Activated CD8-positive, alpha-beta memory T cell treated with anti-CD3 and anti-CD28 coated beads for 4 hours (primary cell): ENCODE measurements at places on chromosomes 11 and 22.

- no peak for DNase-seq
These were observed 35.5 kb upstream of the CD82 start for GRCh38 chr11:44529895-44530412.

- DNase-seq = no peak
These were observed 70.2 kb downstream of the MED15 start for GRCh38 chr22:20577549-20577975.

- DNase-seq = no peak
These were observed 9.2 kb downstream of the CEP57 start for GRCh38 chr11:95799546-95799945.

- no peak for DNase-seq
These were observed 24.5 kb upstream of the SERPIND1 start for GRCh38 chr22:20749453-20749852.

GRCh38 chr11:111540114-111540936 is at the start of gene LAYN:
Gene LAYN, plus strand, starts transcription at chr11:111540720. Its CDS starts 124 bp downstream, at chr11:111540844.
- DNase-seq = no peak

- DNase-seq = no peak
These were observed 30.2 kb upstream of the APOBEC3A start for GRCh38 chr22:38927033-38927781.

DNA sequence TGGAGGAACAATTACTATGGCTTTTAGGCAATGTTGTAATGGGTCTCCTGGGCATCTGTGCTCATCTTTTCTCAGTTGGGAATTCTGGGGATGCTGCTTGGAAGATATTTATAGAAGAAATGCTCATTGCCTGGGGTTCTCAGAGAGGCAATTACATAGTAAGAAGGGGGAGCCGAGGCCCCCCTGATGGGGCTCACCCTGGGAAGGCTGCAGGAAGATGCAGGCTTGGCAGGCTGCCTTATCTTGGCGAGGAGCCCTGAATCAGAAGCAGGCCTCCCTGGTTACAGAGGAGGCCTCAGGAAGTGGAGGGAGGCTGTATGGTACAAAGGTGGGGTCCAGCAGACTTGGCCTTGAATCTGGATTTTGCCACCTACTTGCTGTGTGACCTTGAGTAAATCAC is 60.6 kb upstream of the CRYBB3 start:
- no peak for DNase-seq

GRCh38 chr11:17512101-17512500 is 32.1 kb downstream of the USH1C start:
- no peak for DNase-seq

DNA sequence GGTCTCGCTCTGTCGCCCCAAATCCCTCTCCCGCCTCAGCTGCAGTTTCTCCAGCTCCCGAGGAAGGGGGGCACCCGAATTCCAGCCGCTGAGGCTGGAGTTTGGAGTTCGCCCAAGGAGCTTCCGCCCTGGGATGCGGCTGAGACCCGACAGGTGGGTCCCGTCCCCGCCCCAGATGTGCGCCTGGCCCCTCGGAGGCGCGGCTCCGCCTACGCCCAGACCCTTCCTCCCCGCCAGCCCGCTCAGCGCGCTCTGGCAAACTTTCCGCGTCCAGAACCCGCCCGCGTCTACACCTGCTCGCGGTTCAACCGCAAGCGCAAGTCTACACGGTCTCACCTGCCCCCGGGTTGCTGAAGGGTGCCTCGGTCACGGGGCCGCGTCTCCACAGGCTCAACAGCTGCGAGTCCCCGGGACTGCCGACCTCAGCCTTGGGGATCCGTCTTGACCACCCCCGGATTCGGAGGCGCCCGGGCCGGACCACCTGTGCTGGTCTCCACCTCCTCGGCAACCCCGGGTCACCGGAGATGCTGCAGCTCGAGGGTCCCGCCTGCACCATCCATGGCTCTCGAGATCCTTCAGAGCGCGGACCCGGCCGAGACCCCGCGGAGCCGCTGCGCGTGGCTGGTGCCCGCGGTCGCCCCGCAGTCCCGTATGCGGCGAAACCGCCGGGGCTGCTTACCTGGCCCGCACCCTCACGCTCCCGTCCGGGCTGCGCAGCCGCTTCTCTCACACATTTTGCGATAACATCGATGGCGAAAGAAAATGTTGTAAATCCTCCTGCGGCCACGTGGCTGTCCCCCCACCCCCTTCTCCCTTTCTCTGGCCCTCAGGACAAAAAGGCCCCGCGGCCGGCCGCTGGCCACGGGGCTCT is 63.6 kb downstream of the NFAM1 start:
- DNase-seq = no peak

DNA sequence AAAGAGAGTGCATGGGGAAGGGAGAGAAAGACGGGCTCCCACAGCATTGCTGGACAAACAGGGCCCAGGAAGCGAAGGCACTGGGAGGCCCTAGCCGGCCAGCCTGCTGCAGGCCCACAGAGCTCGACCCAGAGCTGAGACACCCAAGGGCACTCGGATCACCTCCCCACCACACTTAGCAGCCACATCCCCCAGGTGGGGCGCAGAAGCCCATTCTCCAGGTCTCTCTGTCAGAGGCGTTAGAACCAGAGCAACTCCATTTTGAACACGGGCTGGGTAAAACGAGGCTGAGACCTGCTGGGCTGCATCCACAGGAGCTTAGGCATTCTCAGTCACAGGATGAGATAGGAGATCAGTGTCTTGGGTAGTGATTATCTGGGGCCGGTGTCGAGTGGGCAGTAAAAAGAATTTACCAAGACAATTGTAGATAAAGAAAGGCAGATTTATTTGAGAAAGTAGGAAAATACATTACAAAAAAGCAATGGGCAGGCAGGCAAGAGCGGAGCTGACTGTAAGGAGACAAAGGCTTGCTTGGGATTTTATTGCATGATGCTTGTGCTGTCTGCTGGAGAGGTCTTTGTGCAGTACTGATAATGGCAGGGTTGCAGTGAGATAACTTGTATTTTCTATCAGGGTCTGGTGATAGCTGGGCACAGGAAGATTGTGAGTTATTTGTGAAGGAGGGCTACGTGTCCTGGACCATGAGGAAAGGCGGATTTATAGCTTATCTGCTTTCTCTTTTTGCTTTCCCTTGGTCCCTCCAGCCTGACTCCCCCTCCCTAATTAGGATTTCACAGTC is 13.4 kb upstream of the CAPN5 start:
- DNase-seq = no peak

DNA sequence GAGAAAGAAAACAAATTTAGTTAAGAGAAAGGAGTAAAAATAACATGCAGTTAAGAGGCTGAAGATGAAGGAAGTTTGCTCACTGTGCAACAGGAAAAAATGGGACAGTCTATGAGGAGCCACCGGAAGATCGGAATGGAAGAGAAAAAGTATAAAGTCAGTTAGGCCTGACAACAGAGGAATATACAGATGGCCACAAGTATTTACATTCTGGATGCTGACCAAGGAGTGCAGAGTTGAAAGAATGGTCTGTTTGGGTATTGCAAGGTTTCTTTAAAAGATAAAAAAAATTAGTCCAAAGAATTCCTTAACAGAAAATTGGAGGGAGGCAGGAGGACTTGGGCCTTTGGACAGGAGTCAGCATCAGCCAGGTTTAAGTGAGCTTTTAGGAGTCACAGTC is 37.5 kb downstream of the RBFOX2 start:
- no peak for DNase-seq

- DNase-seq = no peak
These were observed 22.8 kb downstream of the MRPL21 start for GRCh38 chr11:68880851-68881250.

DNA sequence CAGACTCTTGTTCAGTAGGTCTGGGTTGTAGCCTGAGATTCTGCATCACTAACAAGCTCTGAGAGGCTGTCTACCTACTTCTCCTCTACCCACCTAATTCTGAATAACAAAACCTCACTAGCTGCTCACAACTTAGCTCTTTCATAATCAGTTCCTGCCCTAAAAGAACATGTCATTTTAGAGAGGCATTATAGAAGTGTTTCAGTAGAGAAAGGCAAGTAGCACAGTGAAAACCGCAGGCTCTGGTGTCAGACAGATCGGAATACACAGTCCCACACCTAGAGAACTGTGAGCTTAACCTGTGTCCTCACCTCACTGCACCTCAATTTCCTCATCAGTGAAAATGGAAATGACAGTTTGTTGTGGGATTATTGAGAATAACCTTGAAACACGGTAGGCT is 1337.6 kb upstream of the TENM4 start:
- DNase-seq = no peak

GRCh38 chr11:88454881-88455280 is 117.3 kb upstream of the CTSC start:
- DNase-seq = no peak

- DNase-seq = no peak
These were observed 15.0 kb upstream of the SORL1 start for GRCh38 chr11:121437018-121437685.

GRCh38 chr11:2002042-2002776 is 4.6 kb upstream of the H19 start:
- no peak for DNase-seq

DNA sequence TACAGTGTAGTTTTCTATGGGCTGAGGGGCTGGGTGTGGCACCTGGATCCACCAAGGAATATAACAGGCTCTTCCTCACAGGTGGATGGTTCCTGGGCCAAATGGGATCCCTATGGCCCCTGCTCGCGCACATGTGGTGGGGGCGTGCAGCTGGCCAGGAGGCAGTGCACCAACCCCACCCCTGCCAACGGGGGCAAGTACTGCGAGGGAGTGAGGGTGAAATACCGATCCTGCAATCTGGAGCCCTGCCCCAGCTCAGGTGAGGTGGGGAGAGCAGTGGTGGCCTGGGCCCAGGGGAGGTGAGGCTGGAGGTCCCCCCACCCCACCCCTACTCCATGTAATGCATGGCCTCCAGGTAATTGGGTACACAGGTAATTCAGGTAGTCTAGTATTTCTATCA is 20.7 kb downstream of the ADAMTS15 start:
- DNase-seq = no peak

GRCh38 chr11:14908214-14908880 is 16.3 kb upstream of the CYP2R1 start:
- DNase-seq = no peak

- no peak for DNase-seq
These were observed 4.5 kb downstream of the CD44 start for GRCh38 chr11:35143297-35144135.

DNA sequence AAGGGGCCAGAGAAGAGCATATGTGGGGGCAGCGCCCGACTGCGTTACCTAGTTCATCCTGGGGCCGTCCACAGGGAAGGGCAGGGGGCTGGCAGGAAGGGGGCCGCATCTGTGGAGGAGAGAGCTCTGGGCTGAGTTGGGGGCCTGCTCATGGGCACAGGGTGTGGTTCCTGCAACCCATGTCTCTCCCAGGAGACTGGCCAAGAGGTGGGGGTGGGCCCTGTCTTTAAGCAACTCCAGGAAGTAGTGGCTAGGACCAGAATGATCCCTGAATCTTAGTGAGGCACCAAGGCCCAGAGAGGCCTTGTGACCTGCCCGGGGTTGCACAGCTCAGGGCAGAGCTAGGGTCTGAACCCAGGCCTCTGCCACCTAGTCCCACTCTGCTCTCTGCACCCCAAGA is 21.9 kb downstream of the CSNK1E start:
- DNase-seq = no peak

- DNase-seq = no peak
These were observed 84.2 kb downstream of the ZNF280B start for GRCh38 chr22:22424210-22424800.

DNA sequence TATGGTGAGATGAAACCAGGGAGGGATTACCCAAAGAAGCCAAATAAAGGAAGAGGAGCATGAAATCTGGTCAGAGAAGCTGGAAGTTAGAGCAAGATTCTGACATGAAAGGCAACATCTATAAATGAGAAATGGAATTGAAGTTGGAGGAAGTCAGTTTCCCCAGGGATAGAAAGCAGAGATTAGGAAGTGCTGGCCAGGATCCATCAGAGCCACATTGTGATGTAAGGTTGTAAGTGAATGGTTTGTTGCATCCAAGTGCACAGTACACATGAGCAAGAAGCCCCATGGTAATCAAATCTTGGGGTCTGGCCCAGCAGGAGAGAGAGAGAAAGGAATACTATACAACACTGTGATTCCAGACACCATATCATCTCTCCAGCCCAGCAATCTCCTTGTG is 6.6 kb upstream of the NLRP10 start:
- no peak for DNase-seq

- DNase-seq = no peak
These were observed 560 bp downstream of the PHOX2A start for GRCh38 chr11:72243173-72244059.

DNA sequence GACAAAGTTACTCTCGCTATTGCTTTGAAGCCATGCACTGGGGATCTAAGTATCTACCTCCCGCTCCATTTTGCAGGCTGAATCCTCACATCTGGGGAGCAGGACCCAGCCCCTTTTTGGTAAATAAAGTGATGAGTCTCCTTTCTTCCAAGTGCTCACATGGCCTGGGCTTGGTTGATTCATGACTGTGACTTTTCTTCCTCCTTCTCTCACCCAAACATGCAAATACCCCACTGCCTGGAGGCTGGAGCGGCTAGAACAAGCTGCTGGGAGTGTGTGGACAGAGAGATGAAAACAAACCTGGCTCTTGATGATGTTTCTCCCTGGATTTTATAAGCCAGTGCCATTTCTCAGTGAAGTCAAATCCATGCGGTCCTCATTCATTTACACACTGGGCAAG is 72.7 kb downstream of the TRIM29 start:
- no peak for DNase-seq

DNA sequence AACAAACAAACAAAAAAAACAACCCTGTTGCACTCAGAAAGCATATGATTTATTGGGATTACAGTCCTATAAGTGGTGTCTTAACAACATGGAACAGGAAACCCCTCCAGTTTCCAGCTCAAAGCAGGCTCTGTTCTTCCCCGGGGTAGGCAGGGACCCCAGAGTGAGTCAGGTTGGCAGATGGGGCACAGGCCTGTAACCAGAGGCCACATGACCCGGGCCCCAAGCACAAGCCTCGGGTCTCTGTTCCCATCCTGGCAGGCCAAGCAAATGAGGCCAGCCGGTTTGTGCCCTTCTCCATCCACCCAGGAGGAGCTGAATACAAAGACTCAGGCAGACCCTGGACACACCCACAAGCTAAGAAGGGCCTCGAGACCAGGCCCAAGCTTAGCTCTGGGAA is 75.8 kb downstream of the NAT10 start:
- DNase-seq = no peak

DNA sequence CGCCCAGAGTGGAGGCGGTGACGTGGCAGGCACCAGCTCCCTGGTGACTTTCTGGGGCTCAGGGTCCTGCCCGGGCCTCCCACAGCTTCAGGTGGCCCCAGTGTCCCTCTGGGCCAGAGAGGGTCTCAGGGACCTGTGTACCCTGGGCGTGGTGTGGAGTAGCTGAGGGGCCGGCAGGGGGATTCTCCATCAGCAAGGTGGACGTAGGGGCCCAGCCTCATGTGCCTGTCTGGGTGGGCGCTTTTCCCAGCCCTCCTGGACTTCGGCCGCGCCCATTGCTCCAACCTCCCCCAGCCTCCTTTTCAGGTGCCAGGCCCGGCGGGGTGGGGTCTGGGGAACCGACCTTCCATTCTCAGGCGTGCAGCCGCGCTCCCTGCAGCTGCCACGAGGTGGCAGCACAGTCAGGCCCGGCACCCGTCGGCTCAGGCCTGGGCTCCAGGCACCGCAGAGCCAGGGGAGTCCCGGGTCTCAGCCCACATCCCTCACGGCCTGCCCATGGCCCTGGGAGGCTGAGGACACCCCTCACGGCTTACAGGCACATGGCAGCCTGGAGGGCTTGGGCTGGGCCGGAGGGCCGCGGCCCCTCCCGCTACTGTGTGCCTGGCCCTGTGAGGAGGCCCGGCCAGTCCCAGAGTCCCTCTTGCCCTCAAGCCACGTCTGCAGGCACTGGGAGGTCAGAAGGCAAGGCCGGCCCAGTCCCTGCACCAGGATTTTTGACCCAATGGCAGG is 19.9 kb upstream of the MUC5B start:
- DNase-seq = no peak

GRCh38 chr22:37680191-37680851 is 4.9 kb downstream of the LGALS1 start:
- no peak for DNase-seq

- no peak for DNase-seq
These were observed 22.8 kb upstream of the PICK1 start for GRCh38 chr22:38034278-38034882.
